ENCODE measurements at places on chromosomes 7 and 10.

DNA sequence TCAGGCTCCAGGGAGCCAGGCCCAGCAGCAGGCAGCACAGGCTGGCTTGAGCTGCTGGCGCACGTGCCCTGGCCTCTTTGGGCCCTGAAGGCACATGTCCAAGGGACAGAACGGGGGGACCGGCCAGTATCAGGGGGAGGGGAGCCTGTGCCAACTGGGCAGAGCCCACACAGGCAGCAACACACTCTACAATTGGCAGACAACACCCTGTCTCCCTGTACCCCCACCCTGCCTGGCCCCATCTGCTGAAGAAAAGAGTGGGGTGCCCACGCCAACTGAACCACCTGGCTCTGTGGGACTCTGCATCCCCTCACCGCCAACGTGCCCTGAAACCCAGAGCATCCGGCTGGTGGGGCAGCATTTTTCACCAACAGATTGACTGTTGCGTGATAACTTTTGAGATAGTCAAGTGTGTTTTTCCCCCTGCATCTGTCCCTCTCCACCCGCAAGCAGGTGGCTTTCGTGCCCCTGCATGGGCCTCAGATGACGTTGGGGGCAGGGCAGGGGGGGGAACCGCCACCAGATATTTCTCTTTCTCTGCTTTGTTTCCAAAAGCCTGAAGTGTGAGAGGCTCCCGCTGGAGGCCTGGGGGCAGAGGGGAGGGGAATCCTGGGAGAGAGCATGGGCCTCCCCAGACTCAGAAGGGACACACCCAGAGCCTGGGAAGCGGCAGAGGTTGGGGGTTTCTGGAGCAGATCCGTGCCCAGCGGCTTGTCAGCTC, 21.8 kb downstream of the SLIT1 start:
- no peak for DNase-seq

DNA sequence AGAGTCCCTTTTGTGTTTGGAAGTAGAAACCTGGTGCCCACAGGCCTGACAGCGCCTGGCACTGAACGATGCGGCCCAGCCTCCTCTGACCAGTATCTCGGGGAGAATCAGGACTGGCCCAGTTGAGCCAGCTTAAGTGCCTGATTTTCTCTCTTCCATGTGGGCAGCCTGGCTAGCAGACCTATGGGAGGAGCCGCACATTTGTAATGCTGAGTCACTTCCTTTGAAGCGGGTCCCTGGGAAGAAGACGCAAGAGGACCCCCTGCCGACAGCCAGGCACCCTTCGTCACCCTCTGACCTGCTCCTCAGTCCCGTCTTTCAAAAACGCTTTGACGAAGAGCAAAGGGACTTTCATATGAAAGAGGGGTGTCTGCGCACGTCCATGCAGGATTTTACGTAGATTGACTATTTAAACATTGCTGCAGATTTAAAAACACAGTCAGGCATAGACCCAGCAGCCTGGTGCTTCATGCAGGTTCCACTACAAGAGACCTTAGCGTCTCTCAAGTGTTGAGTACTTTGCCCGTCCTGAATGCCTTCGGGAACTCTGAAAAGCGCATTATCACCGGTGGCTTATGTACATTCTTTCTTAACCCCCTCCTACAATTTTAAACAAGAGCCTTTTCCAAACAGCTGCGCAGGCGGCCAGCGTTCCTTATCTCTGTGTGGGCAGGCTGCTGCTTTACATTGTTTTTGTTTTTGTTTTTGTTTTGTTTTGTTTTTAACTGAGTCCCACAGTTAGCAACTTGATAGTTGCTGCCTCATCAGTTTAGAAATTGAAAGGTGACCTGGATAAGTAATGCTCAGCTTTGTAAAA, 36.5 kb upstream of the AP5Z1 start:
- DNase-seq = peak; percentile 79

GRCh38 chr7:91266067-91266688, 1.9 kb downstream of the FZD1 start:
- DNase-seq = peak; percentile 55

- peak; percentile 64 for DNase-seq
These were observed 186.2 kb downstream of the REEP3 start for GRCh38 chr10:63707254-63707910.

DNA sequence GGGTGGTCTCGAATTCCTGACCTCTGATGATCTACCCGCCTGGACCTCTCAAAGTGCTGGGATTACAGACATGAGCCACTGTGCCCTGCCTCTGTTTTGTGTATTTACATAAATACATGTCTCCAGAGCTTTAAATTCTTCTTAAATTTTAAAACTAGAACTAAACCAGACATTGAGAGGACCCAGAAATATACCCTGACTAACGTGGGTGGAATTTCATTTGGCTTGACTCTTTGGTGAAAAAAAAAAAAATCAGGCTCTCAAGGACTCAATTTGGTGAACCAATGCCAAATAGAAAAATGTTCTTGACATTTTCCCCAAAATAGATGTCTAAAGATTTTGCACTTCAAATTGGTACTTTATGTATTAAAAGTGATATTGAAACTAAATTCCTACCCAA, 16.6 kb upstream of the FAS start:
- DNase-seq = no peak

- DNase-seq = no peak
These were observed 203.2 kb upstream of the PPP2R2D start for GRCh38 chr10:131697476-131698128.

- no peak for DNase-seq
These were observed 93.7 kb upstream of the NMT2 start for GRCh38 chr10:15262036-15262713.

GRCh38 chr10:62175251-62175650, 93.4 kb downstream of the RTKN2 start:
- DNase-seq = no peak

- no peak for DNase-seq
These were observed 30.1 kb downstream of the C10orf90 start for GRCh38 chr10:126640401-126640800.

DNA sequence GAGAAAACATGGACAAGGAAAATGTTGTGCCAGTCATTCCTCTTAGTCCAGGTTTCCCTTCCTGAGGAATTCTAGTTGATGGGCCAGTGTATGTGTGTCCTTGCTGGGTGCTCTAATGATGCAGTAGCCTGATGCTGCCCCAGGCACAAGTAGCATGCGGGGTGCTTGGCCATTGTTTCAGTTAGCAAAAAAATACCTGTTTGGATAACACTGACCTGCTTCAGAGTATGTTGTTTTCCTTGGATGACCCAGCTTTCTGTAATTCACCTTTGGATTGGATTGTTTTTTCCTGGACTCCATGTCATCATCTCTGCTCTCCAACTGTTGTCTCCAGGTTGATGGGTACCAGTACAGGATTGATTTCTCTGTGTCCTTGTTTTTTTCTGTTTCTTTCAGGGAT, 169.2 kb downstream of the SND1 start:
- DNase-seq = no peak

DNA sequence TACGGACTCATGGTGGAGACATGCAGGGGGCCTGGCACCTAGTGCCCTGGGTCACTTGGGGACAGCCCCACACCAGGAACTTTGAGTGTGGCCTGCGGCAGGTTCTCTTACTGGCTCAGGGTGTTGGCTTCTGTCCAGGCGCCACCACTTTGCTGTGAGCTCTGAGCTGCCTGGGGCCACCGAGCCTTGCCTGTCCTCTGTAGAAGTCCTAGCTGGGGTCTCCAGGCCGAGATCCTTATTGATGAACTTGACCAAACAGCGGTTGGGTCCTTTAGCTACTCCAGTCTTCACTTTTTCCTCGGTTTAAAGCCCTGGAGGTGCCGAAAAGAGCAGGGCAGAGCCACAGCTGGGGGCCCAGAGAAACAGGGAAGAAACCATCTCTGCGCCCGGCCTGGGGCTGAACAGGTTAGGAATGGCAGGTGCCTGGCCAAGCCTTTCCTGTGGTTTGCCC, 41.3 kb downstream of the ZNF467 start:
- DNase-seq = no peak

DNA sequence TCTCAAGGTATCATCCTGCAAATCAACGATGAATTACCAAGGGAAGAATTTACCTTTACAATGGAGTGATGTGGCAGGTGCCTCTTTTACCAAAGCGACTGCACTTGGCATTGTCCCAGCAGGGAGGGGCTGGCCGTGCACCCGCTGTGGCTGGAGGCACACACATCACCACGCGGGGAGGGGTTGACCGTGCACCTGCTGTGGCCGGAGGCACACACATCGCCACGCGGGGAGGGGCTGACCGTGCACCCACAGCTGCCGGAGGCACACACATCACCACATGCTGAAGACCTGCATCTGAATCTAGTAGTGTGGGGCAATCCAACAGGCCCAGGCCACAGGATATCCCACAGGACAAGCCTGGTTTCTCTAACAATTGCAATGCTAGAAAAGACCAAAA, 493.5 kb downstream of the DNAJB6 start:
- no peak for DNase-seq

DNA sequence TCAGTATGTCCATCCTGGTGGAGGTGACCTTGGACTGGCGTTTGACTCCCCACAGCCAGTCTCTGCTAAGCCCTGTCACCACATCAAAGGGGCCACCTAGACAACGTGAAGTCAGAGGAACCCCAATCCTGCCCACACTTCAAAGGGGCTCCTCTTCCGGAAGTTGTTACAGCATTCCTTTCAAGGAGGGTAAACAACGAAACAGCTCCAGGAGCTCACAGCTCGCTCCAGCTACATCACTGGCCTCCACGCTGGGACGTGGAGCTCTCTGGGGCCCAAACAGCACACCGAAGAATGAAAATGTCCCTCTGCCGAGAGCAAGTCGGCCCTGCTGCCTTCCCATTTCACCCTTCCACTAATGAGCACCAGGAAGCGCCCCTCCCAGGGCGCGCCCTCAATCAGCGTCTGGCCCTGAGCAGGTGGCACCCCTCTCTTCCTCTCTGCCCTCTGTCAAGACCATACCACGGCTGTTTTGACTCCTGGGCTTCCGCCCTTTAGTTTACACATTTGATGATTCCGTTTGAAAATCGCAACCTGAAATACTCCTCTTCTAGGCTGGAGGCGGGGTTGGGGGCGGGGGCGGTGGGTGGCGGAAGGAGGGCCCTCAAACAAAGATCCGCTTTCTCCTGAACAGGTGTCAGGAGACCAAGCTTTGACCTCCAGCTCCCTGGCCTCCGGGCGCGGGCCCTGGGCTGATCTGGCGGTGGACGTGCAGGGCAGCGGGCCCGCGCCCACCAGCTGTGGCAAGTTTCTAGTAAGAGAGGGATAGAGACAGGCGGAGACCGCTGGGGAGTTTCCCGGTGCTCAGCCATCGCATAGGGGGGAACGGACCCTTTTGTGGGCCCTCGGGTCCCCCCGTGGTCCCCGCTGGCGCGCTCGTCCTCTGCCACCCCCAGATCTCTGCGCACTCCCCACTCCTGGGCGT, 53.1 kb upstream of the KDM7A start:
- DNase-seq = no peak

DNA sequence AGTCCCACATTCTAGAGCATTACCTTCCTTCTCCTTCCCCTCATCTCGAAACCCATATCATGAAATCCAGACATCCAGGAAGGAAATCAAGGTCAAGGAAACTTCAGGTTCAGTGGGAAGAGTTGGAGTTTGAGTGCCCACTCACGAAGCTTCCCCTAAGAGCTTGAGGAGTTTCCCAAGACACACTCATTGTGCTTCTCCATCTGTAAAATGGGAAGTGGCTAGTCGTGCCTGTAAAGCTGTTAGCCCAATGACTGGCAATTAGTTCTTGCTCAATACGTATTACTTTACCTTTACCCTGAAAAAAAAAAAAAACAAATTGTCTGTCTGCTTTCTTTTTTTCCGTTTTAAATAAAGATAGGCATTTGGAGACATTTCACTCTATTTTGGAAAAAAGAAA, 42.3 kb downstream of the GPAM start:
- DNase-seq = no peak

GRCh38 chr7:149334930-149335329, 72.9 kb downstream of the ZNF783 start:
- no peak for DNase-seq

DNA sequence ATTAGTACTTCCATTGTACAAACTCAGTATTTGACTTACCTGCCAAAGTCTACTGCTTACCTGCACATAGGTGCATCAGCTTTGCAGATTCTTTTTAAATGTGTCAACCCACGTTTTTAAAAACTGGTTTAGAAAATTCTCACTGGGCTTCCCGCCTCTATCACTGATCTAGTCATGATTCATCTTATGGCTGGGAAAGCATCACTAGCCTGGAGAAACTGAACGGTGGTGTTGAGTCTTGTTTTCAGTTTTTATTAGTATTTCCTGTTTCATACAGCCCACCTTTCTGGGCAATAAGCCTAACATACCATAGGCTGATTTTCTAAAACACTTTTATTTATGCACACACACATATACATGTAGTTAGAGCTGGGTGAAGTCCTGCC, 19.7 kb downstream of the DOCK1 start:
- DNase-seq = no peak

DNA sequence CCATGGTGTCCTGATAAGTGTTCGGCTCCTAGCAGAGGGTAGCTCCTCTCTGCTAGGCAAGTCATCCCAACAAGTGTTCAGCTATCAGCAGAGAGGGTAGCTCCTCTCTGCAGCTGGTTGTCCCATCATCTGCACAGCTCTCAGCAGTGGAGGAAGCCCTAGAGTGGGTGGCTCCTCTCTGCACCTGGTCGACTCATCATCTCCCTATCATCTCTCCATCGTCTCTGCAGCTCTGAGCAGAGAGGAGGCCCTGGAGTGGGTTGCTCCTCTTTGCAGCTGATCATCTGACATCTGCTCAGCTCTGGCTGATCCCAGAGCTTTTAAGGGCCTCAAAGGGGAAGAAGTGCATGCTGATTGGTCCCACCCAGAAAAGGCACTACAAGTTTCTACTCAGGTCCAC, 199.9 kb upstream of the KMT2E start:
- DNase-seq = no peak

GRCh38 chr10:2414562-2414961, 652.8 kb upstream of the PFKP start:
- no peak for DNase-seq

DNA sequence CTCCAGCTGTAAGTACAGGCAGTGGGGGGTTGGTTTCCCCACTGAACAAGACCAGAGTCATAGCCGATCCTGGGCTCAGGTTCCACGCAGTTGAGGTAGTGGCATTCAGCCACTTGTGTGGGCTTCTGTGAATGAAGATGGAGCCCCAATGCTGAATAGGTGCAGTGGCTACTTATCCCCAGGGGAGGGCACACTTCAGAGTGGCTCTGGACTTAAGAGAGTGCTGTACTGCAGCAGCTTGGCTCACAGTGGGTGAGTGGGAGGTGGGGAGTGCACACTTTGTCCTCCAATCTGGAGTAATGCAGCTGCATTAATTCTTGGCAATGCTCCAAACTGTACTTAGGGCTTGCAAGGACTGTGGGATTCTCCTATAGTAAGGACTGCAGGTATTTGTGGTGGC, 81.9 kb downstream of the BUB3 start:
- DNase-seq = no peak

- DNase-seq = no peak
These were observed 13.0 kb downstream of the MCMBP start for GRCh38 chr10:119859420-119860258.

DNA sequence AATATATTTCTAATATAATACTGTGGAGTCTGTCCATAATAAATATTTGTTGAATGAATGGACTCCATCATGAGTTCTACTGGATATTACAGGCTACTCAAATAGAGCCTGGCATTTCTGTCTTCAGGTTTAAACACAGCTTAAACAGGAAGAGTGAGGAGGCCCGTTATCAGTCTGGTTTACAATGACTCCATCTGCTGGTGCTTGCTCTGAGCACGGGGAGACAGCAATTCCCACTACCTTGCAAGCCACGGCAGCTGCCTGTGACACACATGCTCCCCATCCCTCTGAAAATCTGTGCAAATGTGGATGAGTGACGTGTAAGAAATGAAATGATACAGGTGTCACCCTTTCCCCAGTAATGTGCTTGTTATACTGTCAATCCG, 293.5 kb upstream of the IMMP2L start:
- DNase-seq = no peak

Measured in AG08396 (cell line).